Naive B cell (primary cell): ENCODE measurements at places on chromosomes 1 and 21. TPM values are rescaled to one million over a fixed set of nuclear protein-coding genes. Genes with fewer than 3 reads are reported as not detected.

AK2 gene
- polyA plus RNA-seq = 151 TPM

GRCh38 chr1:62181532-62181931 lies 13.1 kb upstream of the L1TD1 start:
- DNase-seq = no peak

KCNJ9 gene
- polyA plus RNA-seq = not detected

DNA sequence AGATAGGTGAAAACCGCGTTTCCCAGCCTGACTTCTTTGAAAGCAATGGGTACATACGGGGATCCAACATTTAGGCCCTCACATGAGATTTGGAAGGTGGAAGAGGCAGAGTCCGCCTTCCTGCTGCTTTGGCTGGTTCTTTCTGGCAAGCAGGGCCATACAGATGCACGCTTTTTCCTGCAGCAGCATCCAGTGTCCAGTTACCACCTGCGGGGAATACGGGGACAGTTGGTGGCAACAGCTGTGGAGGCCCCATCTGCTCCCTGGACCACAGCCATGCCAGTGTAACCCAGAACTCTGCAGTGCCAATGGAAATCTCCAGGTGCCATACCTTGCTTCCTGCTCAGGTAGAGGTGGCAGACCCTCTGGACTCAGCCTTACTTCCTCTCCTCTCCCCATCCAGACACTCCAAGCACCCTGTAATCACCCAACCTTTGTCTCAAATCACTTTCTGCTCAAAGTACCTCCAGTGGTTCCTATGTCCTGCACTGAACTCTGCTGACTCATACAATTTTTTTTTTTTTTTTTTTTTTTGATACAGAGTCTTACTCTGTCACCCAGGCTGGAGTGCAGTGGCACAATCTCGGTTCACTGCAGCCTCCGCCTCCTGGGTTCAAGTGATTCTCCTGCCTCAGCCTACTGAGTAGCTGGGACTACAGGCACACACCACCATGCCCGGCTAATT lies 68.3 kb downstream of the SLC16A1 start:
- DNase-seq = no peak

APOBEC4 gene
- polyA plus RNA-seq = not detected

- no peak for DNase-seq
Measured at GRCh38 chr21:25567472-25567871, 39.8 kb downstream of the MRPL39 start.
